WERI-Rb-1 (cell line): ENCODE measurements at places on chromosomes 1 and 21.

- DNase-seq = peak; percentile 81
Observed at GRCh38 chr1:24970399-24970753, 40.3 kb upstream of the RUNX3 start.

DNA sequence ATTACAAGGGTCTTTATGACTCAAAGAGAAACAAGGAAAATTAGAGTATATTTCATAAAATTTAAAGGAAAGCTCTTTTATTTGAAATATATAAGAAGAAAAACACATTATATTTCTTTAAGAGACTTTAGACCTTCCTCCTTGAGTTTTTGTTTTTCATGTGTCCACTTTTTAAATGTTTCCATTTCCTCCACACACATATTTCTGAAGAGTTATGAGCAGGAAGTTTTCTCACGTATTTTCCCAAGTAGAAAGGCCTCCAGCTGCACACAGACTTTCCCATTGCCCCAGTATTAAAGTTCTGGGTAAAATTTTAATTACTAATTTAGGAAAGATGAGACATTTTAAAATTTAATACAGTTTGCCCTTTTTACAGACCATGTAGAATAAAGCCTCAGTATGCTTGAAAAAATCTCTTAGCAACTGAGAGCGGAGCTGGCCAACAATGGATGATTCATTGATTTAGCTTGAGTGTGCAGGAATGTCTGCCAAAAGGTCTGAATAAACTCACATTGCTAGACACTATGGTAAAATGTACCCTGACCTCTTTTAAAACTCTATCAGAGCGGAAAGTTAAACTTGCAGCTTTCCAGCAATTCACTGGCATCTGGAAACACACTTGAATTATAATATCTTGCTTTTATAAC is 57.9 kb downstream of the DDAH1 start:
- DNase-seq = no peak

GRCh38 chr1:91036894-91037829 is 15.3 kb upstream of the ZNF644 start:
- no peak for DNase-seq

DNA sequence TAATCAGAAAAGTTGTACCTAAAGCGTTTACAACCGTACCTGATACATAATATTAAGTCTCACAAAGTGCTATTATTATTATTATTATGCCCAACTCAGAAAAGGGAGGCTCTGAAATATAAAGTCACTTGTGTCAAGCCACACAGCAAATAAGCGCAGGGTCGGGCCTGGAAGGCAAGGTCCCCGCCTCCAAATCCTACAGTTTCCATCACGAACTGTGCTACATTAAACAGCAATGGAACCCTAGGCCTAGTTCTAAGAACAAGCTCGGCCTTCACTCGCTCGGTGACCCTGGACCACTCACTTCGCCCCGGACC is 549 bp downstream of the PARS2 start:
- DNase-seq = no peak

- DNase-seq = no peak
Observed at GRCh38 chr1:53645690-53646078, 93.3 kb downstream of the GLIS1 start.

- no peak for DNase-seq
Observed at GRCh38 chr1:22287946-22288520, 145.1 kb upstream of the WNT4 start.

DNA sequence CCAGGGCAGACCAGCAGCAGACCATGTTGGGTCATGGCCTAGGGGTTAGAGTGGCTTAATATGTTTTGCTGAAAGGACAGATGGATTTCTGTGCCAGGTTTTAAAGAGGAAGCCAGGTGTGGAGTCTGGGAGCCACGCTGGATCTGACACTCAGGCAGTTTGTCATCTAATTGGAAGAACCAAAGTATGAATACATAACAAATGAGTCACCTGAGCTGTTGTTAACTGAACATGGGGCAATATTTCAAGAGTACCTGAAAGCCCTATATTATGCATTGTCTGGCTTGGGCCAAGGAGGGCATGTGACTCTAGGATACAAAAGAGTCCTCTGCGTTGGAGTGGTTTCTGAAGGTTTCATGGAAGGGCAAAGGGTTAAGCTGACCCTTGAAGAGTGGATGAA is 70.6 kb downstream of the LMO4 start:
- DNase-seq = no peak

DNA sequence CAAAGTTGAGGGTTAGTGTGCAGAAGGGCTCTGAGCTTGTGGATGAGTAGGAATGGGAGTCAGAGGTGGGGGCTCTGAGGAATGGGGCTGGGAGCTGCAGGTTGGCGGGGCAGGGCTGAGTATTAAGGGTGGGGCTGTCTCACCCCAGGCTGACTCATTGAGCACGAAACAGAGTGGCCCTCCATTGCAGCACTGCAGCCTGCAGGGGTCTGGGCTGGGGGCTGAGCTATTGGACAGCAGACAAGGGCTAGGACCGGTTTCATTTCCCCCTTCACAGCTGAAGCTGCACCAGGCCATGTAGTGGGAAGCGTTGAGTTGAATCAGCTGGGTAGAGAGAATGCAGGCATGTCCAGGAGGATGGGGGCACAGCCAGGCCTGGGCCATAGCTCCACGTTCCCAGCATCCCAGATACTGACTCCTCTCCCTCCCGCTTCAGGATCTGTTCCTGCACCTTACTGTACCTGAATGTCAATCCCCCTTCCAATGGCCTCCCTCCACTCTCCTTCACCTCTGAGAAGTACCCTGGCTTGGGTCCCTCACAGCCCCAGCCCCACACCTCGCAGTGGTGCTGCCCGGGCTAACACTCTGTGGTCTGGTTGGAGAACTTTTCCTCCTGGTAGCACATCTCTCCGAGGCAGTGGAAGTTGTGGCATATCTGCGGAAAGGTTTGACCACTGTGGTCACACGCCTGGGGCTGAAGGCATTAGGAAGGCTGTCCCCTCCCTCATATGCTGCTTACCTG is 4.4 kb upstream of the INPP5B start:
- DNase-seq = no peak

GRCh38 chr1:185853739-185854138 is 119.5 kb downstream of the HMCN1 start:
- no peak for DNase-seq

DNA sequence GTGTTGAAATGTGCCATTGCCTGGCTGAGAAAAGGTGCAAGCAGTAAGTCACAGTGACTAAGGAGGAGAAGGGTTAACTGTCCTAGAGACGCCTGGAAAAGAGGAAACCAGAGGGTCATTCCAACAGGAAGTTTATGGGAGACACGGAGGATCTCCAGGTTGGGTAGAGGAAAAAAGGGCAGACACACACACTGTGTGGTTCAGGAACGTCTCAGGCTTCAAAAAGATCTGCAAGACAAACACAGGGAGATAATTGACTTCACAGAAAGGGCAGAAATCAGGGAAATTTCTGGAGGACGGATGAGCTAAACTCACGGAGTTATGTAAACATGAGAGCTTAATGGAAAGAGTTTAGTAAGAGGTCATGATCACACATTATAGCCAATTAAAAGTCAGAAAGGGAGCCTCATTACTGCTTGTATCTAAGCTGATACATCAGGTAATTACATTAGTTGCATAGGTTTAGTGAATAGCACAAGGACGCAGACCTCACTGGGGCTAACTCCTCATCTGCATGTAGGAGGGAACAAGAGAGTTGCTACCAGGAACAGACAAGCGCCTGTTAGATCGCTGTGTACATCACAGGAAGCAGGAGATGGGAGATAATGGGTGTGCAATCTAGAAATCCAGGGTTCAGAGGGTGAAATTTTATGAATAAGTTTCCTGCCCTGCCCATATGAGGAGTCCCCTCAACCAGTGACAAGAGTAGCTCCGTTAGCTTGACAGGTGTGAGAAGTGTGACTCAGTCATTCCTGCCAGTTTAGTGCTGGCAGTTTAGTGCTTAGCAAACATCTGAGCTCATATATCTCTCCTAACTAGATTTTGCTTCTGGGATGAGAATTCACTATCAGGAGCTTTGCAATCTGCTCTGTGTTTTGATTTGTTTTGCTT is 96.6 kb upstream of the TNR start:
- DNase-seq = no peak

GRCh38 chr1:7993593-7994479 is 32.3 kb downstream of the ERRFI1 start:
- no peak for DNase-seq

DNA sequence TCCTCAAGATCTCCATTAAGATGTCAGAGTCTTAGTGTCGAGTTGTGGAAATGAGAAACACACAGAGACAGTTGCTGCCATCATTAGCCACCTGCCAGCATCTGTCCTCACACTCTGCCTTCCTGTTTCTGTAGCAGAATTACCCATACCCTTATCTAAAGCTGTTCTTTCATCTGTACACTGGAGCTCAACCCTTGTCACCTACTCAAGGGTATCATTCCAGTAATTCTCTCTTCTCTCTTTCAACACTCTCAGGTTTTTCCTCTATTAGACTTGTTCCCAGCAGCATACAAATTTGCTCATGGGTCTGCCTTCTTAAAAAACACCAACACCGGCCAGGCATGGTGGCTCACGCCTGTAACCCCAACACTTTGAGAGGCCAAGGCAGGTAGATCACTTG is 27.4 kb upstream of the RNF2 start:
- no peak for DNase-seq

GRCh38 chr1:203093754-203094410 is 8.1 kb upstream of the MYOG start:
- no peak for DNase-seq

- DNase-seq = no peak
Observed at GRCh38 chr21:44871576-44872269, 1.8 kb downstream of the PTTG1IP start.

GRCh38 chr1:168960595-168960994 is 145.9 kb upstream of the ATP1B1 start:
- DNase-seq = no peak
